Right ventricle myocardium superior (tissue), 1 donor: ENCODE measurements at places on chromosomes 12 and 14. TPM values are rescaled to one million over a fixed set of nuclear protein-coding genes. Genes with fewer than 3 reads are reported as not detected.

AVPR1A gene
- total RNA-seq: 1.5 TPM

TTC5 gene
- total RNA-seq: 10.6 TPM

SERPINA4 gene
- total RNA-seq: not detected

CD69 gene
- 0.40 TPM for total RNA-seq

HOXC12 gene
- not detected for total RNA-seq

EIF2S3B gene
- 0.35 TPM for total RNA-seq

MANSC4 gene
- total RNA-seq: not detected

CRY1 gene
- total RNA-seq: 8.0 TPM

FKBP4 gene
- total RNA-seq: 63.3 TPM

OR4K17 gene
- not detected for total RNA-seq

FAM181A gene
- total RNA-seq: not detected

- no peak for DNase-seq
Measured at GRCh38 chr14:95323917-95324316, 4.2 kb upstream of the CLMN start.

DNA sequence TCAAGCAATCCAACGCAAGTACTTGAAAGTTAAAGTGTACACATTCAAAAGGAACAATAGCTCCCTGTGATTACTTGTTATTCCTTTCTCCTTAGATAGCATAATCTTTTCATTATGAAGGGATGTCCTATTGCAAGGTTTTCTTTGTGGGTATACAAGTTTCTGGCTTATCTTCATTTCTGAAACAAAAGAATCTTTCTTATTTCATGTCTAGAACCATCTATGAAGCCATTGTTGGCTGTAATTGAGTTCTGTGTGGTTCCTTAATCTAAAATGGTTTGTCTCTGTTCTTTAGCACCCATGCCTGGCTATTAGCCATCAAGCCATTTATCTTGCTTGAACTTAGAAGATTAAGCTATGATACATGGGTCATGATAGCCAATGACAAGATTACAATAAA, 95.0 kb downstream of the VEZT start:
- DNase-seq: no peak

GRCh38 chr12:42770261-42770660, 180.7 kb upstream of the PRICKLE1 start:
- DNase-seq: no peak

GRCh38 chr12:3436461-3437065, 54.4 kb upstream of the PRMT8 start:
- no peak for DNase-seq

- DNase-seq: no peak
Measured at GRCh38 chr14:33691907-33692306, 259.0 kb downstream of the EGLN3 start.

- no peak for DNase-seq
Measured at GRCh38 chr12:24467226-24467625, 481.7 kb downstream of the BCAT1 start.

DNA sequence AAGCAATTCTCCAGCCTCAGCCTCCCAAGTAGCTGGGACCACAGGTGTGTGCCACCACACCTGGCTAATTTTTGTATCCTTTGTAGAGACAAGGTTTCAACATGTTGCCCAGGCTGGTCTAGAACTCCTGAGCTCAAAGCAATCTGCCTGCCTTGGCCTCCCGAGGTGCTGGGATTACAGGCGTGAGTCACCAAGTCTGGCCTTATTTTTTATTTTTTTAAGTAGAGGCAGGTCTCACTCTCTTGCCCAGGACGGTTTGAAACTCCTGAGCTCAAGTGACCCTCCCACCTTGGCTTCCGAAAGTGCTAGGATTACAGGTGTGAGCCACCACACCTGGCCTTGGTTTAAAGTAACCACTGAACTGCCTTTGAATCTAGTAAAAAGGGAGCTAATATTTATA, 56.8 kb downstream of the SPPL3 start:
- DNase-seq: no peak

DNA sequence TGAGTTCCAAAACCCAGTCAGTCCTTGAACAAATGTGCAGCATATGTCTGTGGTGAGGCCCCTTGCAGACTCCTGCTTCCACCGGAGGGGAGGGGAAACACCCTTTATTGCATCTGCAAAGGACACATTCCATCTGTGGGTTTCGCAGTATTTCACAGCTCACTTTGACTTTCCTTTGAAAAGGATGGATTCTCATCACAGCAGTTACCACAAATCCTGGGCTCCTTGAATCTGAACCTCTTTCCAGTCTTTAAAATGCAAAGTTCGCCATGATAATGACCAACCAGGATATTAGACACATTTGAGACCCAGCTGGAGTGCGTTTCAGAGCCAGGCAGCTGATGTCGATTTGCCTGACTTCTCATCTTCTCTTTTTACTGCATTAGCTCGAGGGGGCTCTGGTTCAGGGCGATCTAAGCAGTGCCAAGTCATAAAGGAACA, 242.4 kb downstream of the SLC15A4 start:
- no peak for DNase-seq

DNA sequence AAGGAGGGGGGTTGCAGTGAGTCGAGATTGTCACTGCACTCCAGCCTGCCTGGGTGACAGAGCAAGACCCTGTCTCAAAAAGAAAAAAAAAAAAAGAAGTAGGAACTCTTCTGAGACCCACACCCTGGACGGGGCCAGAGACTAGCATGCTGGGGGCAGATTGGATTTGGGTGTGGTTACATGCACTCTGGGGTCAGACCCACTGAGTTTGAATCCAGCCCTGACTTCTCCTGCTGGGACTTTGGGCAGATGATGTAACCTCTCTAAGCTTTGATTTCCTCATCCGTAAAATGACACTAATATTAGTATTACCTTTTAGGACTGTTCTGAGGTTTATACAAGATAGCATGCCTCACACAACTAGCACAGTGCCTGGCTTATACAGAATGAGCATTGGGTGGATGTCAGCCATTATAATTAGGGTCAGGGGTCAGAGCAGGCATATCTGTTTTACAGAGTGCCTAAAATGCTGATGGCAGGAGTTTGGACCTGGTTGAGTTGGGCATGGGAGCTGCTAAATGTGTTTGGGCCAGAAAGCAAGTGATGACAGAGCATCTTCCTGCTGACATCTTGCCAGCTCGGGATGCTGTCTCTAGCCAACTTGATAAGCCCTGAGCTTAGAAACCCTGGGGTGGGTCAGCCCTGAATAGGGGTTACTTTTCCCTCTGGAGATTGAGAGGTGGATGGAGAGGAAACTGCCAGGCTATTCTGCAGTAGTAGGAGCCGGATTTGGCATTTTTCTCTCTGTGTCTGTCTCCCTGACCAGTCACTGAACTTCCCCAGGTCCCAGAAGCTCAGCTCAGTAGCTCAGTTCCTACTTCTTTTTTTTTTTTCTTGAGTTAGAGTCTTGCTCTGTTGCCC, 15.5 kb downstream of the TPCN1 start:
- DNase-seq: no peak

DNA sequence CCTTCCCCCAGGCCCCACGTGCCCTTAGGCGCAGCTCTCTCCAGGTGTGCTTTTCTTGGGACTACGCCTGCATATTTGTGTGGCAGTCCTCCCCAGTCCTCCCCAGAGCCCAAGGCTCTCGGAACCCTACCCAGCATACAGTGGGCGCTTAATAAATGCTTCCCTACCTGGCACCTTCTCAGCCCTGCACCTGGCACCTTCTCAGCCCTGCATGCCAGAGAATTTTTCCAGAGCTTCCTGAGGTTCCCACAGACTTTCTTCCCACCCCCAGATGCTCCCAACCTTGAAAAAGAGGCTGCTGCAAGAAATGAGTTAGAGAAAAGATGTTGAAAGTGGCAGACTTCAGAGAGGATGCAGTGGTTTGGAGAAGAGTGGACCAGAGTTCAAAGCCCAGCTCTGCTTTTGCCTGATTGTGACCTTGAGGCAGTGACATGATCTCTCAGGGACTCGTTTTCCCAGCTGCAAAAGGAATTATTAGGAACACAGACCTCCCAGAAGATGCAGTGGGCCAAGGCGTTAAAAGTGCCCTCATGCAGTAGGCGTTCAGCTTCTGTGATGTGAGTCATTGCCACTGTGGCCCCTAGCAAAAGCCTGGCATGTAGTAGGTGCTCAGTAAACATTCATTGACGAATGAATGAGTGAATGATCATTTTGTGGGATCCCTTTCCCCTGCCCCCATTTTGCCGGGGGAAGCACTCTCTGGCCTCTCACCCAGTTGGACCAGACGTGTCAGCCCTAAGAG, 167.2 kb downstream of the PHETA1 start:
- DNase-seq: no peak

GRCh38 chr14:57725399-57726077, 140.4 kb downstream of the SLC35F4 start:
- no peak for DNase-seq

GRCh38 chr14:49189375-49189774, 396.8 kb downstream of the RPS29 start:
- DNase-seq: no peak

DNA sequence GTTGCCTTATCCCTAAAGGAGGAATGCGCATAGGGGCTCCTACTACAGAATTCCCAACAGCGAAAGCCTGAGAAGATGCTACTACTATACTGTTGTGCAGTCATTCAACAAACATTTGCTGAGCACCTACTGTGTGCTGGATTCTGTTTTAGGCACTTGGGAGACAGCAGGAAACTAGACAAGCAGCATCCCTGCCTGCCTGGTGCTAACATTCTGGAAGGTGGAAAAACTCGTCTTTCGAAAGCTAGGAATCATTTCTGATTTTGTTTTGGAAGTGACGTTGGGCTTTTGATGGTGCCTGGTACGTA, 131.5 kb upstream of the NCOR2 start:
- no peak for DNase-seq

GRCh38 chr12:6062757-6063735, 61.4 kb downstream of the VWF start:
- DNase-seq: no peak

DNA sequence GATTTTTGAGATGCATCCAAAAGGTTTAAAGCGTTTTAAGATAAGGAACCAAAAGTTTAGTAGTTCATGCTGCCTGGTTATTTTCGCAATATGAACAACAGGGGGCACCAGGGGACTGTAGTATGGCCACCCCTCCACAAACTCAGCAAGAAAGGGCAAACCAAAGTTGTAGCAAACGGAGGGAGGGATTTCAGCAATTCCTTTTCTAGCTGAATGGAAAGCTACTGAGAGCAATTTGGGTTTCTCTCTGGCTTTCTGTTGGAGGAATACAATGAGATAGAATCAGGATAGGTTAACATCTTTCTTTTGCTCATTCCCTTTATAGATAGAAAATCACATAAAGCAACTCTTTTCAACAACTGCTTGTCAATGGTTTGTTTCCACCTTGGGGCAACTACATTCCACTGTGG, 62.5 kb downstream of the DRAM1 start:
- DNase-seq: no peak

DNA sequence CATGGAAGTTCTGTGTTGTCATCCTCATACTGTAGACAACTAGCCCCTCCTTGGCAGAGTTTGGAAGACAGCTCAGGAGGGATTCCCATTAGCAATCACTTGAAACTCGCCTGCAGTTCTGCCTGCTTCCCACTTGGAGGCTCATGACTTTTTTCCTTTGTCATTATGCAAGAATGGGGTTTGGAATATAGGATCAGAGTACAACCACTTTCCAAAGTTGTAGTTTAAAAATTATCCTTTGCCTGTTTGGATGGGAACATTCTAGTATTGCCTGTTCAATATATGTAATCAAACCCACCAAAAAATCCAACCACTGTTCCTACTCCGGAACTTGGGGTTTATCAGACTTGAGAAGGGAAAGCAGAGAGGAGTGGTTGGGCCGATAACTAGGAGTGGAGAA, 2.1 kb upstream of the GPD1 start:
- no peak for DNase-seq

- DNase-seq: no peak
Measured at GRCh38 chr12:22935501-22935900, 310.5 kb downstream of the ETNK1 start.

DNA sequence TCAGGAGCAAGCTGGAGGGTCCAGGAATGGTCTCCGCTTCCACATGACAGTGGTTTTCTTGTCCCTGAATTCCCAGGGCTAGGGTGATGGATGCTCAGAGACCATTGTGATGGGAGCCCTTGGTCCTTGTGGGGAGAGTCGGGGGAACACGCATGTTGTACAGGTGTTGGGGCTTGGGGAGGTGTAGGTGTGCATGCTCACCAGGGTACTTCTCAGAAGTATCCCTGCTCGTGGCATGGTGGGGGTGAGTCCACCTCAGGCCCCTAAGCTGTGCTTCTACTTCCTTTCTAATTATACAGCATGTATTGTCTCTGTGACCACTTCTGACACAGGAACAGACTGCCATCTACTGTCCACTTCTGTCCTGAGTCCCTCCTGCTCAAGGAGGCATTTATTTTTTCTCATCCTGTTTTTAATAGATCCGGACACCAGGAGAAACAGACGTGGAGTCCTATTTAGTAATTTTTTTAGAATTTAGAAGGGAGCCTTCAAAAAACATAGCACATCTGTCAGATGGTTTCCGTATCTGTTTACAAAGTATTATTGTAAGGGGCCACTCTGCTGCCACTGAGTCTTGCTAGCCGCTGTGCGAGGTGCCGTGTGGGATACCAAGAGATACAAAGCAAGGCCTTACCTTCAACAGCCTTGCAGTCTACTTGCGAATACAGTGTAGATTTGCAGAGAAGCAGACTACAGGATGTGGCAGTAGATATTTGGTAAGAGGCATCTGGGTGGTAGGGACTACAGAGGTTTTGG, 10.5 kb downstream of the NTF3 start:
- DNase-seq: no peak

DNA sequence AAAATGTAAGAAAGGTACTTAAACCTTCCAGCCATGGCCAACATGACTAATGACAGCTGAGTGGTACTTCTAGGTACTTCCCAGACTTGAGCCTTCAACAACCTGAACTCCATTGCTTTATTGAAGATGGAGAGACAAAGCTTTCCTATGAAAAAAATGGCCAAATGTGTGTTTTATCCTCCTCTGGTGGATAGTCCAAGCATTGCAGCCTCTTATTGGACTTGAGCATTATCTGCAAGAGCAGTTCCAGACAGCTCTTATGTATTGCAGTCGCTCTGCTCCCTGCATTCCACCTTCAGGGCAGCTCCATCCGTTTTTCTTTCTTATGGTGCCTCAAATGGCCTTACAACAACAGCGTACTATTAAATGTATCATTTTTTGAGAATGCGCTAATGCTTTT, 588.2 kb downstream of the NRXN3 start:
- no peak for DNase-seq

GRCh38 chr14:65025818-65026217, 39.1 kb downstream of the FNTB start:
- DNase-seq: no peak

DNA sequence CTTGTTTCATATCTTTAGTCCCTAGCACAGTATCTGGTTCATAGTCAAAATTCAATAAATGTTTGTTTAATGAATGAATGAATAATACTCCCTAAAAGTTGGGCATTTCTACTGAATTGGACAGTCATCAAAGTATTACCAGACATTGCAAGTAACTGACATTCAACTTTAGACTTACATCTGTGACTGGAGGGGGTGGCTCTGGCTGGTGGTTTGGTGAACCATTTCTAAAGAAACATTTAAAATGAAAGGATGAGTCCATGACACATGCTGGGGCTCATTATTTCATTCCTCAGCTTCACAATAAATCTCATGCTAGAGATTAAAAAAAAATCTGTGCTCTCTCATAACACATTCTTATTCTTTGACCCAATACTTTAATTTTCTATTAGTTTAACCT, 20.6 kb upstream of the CSRNP2 start:
- no peak for DNase-seq

GRCh38 chr12:24226745-24227350, 277.4 kb upstream of the SOX5 start:
- DNase-seq: no peak

- no peak for DNase-seq
Measured at GRCh38 chr14:92502541-92503286, 10.9 kb upstream of the RIN3 start.

- DNase-seq: no peak
Measured at GRCh38 chr14:99599393-99599792, 4.6 kb downstream of the CCDC85C start.
